ENCODE measurements at places on chromosomes 3 and 15. TPM values are rescaled to one million over a fixed set of nuclear protein-coding genes. Genes with fewer than 3 reads are reported as not detected.

- H3K36me3 ChIP-seq: peaks cover 9% of the 10 kb centered on the region
- no peak overlapping the region for H3K4me3 ChIP-seq
- no peaks in the 10 kb centered on the region for H3K27me3 ChIP-seq
- no peak for DNase-seq
- H3K27ac ChIP-seq: no peak overlapping the region
- H3K4me1 ChIP-seq: peaks cover 17% of the 10 kb centered on the region
These were observed 44.0 kb downstream of the XXYLT1 start for GRCh38 chr3:195226900-195227447.

DNA sequence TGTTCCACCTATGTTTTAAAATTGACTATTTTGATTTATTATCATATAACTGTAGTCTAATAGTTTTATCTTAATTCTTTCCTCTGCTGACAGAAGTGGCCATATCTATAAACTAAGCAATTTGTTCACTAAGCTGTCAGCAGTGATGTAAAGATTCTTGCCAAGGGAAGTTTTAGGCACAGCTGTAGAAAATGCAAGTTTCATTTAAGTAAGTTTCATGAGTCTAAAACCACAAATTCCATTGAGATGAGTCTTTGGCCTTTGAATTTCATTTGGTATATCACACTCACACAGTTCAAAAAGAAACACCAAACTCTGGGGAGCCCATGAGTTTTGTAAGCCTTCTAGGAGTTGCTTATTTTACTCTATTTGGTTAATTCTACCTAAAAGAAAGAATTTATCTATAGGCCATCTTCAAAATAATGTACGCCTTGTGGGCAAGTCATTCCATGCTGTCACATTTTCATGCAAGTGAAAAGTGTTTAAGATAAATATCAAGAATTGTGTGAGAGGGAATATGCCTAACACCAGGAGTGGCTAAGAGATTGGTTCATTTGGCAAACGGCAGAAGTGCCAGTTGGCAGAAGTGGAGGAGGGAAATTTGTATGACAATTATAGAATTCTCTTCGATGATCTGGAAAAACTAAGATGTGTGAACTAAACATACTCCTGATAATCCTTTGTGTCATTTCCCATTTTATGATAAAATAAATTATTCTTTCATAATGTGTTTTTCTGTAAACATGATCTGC, 292.9 kb downstream of the ZIC4 start:
- no peaks in the 10 kb centered on the region for H3K4me1 ChIP-seq
- no peaks in the 10 kb centered on the region for H3K27me3 ChIP-seq
- H3K36me3 ChIP-seq: no peaks in the 10 kb centered on the region
- no peak for DNase-seq

GRCh38 chr15:95278532-95279245, 1047.3 kb downstream of the MCTP2 start:
- no peaks in the 10 kb centered on the region for H3K27me3 ChIP-seq
- no peak for DNase-seq
- no peaks in the 10 kb centered on the region for H3K4me1 ChIP-seq
- H3K4me3 ChIP-seq: no peak overlapping the region

- peaks cover 8% of the 10 kb centered on the region for H3K4me1 ChIP-seq
- H3K27ac ChIP-seq: no peak overlapping the region
- DNase-seq: no peak
- no peak overlapping the region for H3K4me3 ChIP-seq
- no peaks in the 10 kb centered on the region for H3K27me3 ChIP-seq
These were observed 35.8 kb upstream of the FBN1 start for GRCh38 chr15:48681353-48681752.

RTP1 gene
- total RNA-seq: not detected

IL20RB gene
- total RNA-seq: 8.5 TPM

RPP25 gene
- 14.9 TPM for total RNA-seq
